ENCODE measurements at places on chromosomes 3 and 15. TPM values are rescaled to one million over a fixed set of nuclear protein-coding genes. Genes with fewer than 3 reads are reported as not detected.

The TUSC7 gene
- not detected for total RNA-seq

DNA sequence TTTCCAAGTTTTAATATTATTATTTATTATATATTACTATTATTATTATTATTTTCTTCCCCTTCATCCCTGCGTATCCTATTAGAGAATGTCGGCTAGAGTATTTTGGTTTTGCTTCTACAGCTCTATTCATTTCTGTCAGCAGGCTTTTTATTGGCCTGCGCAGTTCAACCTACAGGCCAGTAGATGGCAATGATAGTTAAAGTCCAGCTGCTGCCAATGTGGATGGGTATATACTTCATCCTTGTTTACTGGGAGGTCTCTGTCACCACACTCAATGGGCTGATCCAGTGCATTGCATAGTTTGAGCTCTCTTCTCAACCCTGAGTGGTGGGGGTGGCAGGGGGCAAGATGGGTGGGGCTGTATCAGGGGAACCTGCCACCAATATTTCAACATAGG is 799.8 kb downstream of the NSUN3 start:
- no peaks in the 10 kb centered on the region for H3K36me3 ChIP-seq
- no peak overlapping the region for H3K4me3 ChIP-seq
- no peak overlapping the region for H3K27ac ChIP-seq

The GPR87 gene
- total RNA-seq, result 51.8 TPM

DNA sequence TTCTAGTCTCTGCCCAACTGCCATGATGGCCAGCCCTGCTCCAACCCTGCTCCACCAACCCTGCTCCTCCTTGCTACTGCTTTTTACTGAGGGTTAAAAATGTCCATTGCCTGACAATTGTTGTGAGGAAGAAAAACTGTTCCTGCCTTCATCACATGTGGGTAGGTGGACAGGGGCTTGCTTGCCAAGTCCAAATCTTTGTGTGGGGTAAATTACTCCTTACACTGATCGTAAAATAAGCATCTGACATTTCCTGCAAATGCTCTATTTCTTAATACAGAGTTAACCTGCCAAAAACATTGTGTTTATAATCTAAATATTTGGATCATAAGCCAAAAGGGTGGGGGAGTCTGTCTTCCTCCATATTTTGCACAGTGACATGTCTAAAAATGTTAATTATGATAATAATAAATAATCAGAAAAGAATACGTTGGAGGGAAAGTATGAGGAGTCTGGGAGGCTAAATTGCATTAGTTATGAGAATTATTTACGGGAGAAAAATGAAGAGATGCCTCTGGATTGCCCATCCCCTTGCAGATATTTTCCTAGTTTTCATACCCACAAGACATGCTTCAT is 242.5 kb upstream of the TBL1XR1 start:
- H3K27ac ChIP-seq, result no peak overlapping the region
- H3K4me1 ChIP-seq, result peaks cover 31% of the 10 kb centered on the region
- no peak for DNase-seq
- no peak overlapping the region for H3K4me3 ChIP-seq
- H3K27me3 ChIP-seq, result no peaks in the 10 kb centered on the region

GRCh38 chr3:79845546-79845945 is 77.7 kb upstream of the ROBO1 start:
- DNase-seq, result no peak
- H3K36me3 ChIP-seq, result no peaks in the 10 kb centered on the region
- no peak overlapping the region for H3K4me3 ChIP-seq
- H3K4me1 ChIP-seq, result no peaks in the 10 kb centered on the region
- H3K27ac ChIP-seq, result no peak overlapping the region
- no peaks in the 10 kb centered on the region for H3K27me3 ChIP-seq

DNA sequence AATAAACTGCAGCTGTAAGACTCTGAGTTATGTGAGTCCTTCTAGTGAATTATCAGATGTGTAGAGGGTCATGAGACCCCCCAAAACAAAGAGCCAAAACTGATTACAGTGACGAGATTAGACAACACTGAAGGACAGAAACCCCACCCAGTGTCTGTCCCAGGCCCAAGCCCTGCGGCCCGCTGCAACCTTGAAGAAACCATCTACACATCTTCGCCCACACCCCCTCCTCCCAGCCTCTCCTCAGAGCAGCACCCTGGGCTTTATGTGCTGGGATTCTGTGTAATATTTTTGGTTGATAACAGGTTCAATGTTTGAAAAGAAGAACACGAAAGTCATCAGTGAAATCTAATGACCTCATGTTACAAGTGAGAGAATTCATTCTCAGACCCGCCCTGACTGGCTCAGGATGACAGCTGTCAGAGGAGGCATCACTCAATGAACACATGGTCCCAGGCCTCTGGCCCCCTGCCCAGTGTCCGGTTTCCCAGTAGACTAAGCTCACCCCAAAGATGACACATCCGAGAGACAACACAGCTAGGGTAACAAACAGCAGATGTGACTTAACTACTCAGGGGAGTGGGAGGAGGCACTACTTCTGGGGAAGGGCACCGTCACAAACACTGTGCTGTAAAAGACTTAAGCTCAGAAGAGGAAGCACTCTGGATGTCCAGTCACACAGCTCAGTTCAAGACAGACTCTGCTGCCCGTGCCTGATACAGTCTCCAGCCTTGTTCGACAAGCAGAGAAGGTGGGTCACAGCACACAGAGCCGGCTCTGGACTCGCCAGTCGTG is 48.9 kb downstream of the NIPA2 start:
- H3K4me3 ChIP-seq, result no peak overlapping the region
- peak; percentile 69 for DNase-seq
- peaks cover 57% of the 10 kb centered on the region for H3K36me3 ChIP-seq
- no peaks in the 10 kb centered on the region for H3K27me3 ChIP-seq
- H3K4me1 ChIP-seq, result peaks cover 15% of the 10 kb centered on the region

The ARHGEF26 gene
- total RNA-seq, result 0.63 TPM

- H3K36me3 ChIP-seq, result no peaks in the 10 kb centered on the region
- DNase-seq, result no peak
- no peaks in the 10 kb centered on the region for H3K4me1 ChIP-seq
- H3K27ac ChIP-seq, result no peak overlapping the region
Measured at GRCh38 chr3:1172644-1173043, 79.8 kb downstream of the CNTN6 start.

The CKMT1A gene
- total RNA-seq, result 11.4 TPM

The LNP1 gene
- 1.2 TPM for total RNA-seq

DNA sequence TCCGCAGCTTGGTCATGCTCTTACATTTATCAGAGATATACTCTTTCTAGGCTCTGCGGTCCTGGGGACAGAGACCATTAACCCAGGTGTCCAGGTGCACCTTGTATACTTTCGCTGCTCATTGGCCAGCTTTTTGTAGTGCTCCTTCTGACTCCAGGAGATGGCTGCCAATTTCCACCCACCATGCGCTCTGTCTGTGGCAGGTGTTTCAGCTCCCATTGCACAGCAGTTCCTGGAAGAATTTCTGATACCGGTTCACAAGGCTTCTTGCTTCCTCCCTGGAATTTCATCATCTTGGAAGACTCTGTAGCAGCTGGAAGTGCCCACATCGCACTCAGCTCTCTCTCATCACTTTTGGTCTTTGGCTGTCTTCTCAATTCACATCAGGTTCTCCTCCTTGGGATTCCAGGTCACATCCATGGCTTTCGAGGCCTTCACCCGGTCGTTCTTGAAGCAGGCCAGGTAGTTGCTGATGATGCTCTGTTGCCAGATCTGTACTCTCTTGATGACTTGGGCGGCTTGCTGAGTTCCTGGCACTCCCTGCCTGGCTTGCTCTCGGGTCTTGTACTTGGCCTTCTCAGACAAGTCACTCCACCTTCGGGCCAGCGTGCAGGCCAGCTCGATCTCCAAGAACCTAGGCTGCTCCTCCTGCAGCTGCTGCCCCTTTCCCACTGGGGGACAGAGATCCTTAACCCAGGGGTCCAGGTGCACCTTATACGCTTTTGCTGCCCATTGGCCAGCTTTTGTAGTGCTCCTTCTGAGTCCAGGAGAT is 41.1 kb upstream of the ARL8B start:
- no peak for DNase-seq
- no peak overlapping the region for H3K4me3 ChIP-seq
- H3K4me1 ChIP-seq, result peaks cover 5% of the 10 kb centered on the region
- no peaks in the 10 kb centered on the region for H3K36me3 ChIP-seq
- H3K27ac ChIP-seq, result no peak overlapping the region

DNA sequence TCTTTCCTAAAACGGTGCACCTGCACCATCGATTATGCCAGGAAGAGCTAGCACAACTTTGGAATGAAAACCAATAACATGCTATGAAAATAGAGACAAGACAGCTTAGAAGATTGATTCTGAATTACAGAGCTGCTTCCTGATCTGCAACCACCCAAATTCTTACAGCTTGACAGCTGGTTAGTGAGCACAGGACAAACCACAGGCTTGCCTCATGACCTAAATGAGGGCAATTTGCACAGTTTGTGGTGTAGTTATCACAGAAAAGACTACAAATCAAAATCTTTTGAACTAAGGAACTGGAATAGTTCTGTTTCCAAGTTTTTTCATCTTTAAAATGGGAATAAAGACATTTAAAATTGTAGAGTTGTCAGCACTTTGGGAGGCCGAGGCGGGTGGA is 533.5 kb downstream of the NAALADL2 start:
- no peaks in the 10 kb centered on the region for H3K27me3 ChIP-seq
- H3K36me3 ChIP-seq, result no peaks in the 10 kb centered on the region
- H3K4me3 ChIP-seq, result no peak overlapping the region

The PXYLP1 gene
- 2.1 TPM for total RNA-seq

- H3K4me1 ChIP-seq, result peaks cover 14% of the 10 kb centered on the region
- no peaks in the 10 kb centered on the region for H3K27me3 ChIP-seq
- peaks cover 87% of the 10 kb centered on the region for H3K36me3 ChIP-seq
- peak; percentile 93 for DNase-seq
- H3K27ac ChIP-seq, result peak overlapping the region; percentile 13
Measured at GRCh38 chr3:33392703-33393125, 47.5 kb downstream of the UBP1 start.

GRCh38 chr15:41772720-41773331 is 1.5 kb upstream of the MAPKBP1 start:
- H3K27ac ChIP-seq, result no peak overlapping the region
- no peaks in the 10 kb centered on the region for H3K27me3 ChIP-seq
- peak; percentile 79 for DNase-seq
- H3K4me3 ChIP-seq, result peak overlapping the region; percentile 21

GRCh38 chr3:30886888-30887287 is 7.6 kb downstream of the GADL1 start:
- peaks cover 11% of the 10 kb centered on the region for H3K27me3 ChIP-seq
- H3K4me3 ChIP-seq, result no peak overlapping the region
- no peaks in the 10 kb centered on the region for H3K4me1 ChIP-seq
- H3K27ac ChIP-seq, result no peak overlapping the region
- no peak for DNase-seq
- no peaks in the 10 kb centered on the region for H3K36me3 ChIP-seq

The CATSPER2 gene
- total RNA-seq, result 7.0 TPM

DNA sequence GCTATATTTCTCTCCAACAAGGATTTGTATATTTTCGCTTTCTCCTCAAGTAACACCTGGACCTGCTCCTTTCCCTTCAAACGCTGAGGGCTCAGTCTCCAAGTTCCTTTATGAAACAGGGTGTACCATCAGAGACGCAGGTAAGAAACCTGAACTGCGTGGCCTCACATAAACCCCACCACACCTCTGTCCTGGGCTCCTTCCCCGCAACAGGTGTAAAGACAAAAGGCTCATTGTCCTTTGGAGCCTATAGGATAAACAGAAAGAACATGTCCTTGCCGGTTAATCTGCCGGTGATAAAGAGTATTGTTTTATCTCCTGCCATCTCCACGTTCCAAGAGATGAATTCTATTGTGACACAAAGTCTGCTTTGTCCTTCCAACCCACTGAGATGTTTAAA is 111.8 kb upstream of the ADAMTS9 start:
- H3K36me3 ChIP-seq, result no peaks in the 10 kb centered on the region
- H3K4me3 ChIP-seq, result no peak overlapping the region
- peaks cover 6% of the 10 kb centered on the region for H3K4me1 ChIP-seq
- no peak for DNase-seq
- H3K27ac ChIP-seq, result no peak overlapping the region
- no peaks in the 10 kb centered on the region for H3K27me3 ChIP-seq

The RFT1 gene
- total RNA-seq, result 40.1 TPM

GRCh38 chr3:10428406-10429091 is 76.8 kb downstream of the ATP2B2 start:
- no peak overlapping the region for H3K27ac ChIP-seq
- H3K4me3 ChIP-seq, result no peak overlapping the region
- DNase-seq, result no peak
- no peaks in the 10 kb centered on the region for H3K36me3 ChIP-seq

DNA sequence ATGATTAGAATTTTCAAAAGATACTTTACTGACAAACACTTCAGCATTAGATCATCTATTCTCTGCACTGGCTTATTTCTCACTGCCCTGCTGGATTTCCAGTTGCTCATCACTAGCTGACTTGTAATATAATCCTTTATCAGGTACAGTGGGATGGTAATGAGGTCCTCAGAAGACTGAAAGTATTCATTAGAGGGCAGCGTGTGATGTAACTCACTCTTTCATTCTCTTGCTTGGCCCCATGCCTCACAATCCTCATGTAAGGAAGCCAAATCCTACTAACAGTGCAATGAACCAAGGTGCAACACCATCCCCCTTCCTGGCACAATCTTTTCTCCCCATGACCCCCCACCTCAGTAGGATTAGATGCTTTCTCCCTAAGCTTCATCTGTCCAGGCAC is 289.9 kb downstream of the CTNNB1 start:
- DNase-seq, result no peak
- no peaks in the 10 kb centered on the region for H3K36me3 ChIP-seq
- H3K4me1 ChIP-seq, result no peaks in the 10 kb centered on the region
- no peak overlapping the region for H3K27ac ChIP-seq

The TNNC1 gene
- total RNA-seq, result 0.61 TPM

The RLBP1 gene
- total RNA-seq, result not detected

The SYNPR gene
- total RNA-seq, result not detected

The RTP3 gene
- total RNA-seq, result not detected

DNA sequence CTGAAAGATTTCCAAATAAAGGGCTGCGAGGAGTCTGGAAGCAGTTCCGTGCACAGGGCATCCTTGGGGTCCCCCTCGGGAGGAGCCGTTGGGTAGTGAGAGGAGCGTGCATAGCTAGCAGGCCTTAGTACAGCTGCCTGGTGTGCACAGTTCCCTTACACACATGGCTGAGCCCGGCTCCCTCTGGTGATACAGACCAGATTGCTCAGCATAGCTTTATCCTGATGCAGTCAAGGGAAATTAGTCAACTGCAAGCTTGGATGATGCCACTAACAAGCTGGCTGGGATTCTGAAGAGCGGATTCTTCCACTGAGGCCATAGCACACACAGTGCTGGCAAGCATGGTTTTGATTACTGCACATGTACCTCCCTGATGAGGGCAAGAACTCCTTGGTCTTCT is 349.4 kb downstream of the LRTM1 start:
- no peak overlapping the region for H3K27ac ChIP-seq
- no peaks in the 10 kb centered on the region for H3K27me3 ChIP-seq
- H3K4me3 ChIP-seq, result no peak overlapping the region
- no peaks in the 10 kb centered on the region for H3K36me3 ChIP-seq
- H3K4me1 ChIP-seq, result no peaks in the 10 kb centered on the region

DNA sequence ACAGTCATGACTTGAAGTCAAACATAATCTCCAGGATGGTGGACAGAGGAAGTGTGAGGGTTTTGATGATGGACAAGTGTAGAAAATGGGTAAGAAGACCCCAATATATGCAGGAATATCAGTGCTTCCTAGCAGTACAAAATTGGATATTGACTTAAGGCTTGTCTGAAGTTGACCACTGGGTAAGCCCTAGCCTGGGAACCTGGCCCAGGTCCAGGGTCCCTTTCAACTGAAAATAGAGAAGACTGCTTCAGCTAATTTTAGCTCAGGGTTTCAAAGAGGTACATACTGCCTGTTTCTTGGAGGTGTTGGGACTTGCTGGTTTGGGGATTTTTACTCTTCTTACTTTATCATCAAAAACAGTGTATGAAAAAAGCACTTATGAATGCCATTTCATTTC is 4.7 kb downstream of the NR1D2 start:
- DNase-seq, result no peak
- no peaks in the 10 kb centered on the region for H3K27me3 ChIP-seq
- H3K4me3 ChIP-seq, result no peak overlapping the region
- peaks cover 16% of the 10 kb centered on the region for H3K36me3 ChIP-seq

The FGF7 gene
- 0.05 TPM for total RNA-seq
